Suppressor macrophage (primary cell): ENCODE measurements at places on chromosomes 2 and 18.

GRCh38 chr2:163138947-163139346, 300.4 kb upstream of the KCNH7 start:
- DNase-seq: no peak

GRCh38 chr18:55321265-55322177, 266.5 kb downstream of the TCF4 start:
- DNase-seq: peak; percentile 95

GRCh38 chr2:191597186-191597751, 80.7 kb upstream of the NABP1 start:
- no peak for DNase-seq

DNA sequence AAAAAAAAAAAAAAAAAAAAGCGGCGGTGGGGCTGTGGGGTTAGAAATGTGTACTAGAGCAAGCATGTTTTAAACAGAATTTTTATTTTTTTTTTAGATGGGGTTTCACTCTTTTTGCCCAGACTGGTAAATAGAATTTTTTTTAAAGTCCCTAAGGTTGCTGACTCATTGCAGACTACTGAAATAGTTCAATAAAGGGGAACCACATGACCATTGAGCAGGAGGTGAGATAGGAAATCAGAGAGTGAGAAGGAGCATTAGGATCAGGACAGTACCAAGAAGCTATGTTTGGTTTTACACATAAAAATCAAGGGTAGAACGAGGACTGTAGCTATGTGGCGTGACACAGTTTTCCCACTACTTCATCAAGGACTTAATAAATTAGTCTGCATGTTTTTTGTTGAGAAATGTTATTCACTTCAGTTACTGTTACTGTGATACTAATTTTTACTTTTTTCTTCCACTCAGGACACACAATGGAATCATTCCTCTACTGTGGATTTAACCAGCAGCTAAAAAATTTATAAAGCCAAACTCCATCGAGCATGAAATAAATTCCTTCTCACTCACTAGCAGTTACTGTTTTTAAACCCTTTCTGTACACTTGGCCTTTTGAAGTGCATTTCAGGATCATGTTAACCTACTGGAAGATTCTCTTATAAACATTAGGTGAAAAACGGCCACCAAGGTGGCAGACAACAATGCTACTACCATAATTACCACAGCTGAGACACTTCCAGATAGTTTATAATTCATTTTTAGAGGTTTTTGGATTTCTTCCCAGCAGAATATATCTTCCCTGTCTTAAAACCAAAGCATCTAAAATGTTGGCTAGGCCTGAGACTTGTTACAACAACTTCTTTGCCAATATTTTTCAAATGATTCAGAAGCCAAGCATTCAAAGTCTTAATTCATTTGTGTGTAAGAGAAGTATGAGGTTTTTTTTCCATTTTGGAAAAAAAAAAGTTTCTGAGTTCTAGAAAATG, 33.2 kb downstream of the LAMA1 start:
- DNase-seq: peak; percentile 3

DNA sequence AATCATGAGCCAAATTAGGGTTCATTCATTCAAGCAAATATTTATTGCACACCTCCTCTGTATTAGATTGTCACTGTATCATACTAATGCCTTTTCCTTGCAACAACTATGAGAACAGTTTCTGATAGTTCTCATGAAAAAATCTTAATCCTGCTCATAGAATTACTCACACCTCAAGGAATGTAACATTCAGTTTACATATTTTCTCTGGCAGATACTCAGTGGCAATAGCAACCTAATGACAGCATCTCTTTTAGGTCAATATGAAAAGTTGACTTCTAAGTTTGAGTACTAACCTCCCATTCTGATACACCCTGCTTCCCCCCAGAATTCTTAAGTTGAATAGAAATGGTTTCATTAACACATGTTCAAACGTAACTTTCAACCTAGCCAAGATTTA, 132.0 kb downstream of the VWC2L start:
- no peak for DNase-seq

DNA sequence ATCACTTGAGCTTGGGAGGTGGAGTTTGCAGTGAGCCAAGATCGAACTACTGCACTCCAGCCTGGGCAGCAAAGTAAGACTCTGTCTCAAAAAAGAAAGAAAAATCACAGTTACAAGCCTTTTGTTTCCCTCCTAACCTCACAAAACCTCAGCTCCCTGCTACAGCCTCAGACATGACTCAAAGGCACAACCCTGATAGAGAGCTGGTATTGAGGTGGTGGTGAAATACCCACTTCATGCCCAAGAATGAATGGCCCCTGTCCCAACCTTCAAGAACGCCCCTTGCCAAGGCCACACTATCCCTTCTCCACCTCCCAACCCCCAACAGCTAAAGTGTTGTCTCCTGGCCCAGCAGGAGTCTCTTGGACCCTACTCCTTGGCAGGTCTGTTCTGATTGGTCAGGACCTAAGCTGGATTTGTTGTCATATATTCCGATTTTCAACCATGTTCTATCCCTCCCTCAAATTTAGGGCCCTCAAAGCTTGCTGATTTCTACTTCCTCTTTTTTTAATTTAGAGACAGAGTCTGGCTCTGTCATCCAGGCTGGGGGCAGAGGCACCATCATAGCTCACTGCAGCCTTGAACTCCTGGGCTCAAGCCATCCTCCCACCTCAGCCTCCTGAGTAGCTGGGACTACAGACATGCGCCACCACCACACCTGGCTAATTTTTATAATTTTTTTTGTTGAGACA, 61.9 kb upstream of the BZW1 start:
- DNase-seq: no peak

DNA sequence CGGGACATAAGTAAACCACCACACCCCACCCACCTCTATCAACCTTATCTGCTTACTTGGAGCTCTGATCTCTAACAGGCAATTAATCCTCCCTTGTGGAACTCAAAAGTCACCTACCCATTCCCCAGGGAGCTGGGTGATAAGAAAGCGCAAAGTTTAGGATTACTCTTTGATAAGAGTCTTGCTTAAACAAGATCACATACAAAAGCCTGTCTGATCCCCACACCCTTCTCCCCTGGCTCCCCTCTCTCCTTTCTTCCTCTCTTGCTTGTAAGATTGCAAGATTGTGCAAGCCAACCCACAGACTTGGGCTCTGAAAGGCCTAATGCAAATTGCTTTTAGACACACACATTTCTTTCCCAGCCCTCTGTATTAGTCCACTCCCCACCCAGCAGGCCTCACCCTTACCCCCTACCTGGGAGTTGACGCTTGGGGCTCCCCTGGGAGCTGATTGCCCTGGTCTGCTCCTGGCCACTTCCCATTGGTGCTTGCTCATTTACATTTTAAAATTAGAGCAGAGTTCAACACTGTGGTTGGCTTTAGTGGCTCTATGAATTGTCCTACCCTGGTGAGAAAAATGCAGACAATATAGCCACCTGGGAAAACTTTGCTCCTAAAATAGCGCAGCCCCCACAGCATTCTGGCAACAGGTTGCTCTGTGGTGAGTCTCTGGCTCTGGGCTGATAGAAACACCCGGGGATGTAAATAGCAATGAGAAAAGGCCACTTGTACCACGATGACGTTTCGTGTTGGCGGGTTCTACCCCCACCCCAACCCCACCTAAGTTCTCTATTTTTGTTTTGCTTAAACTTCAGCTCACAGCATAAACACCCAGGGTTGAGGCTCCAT, 92.8 kb upstream of the MSH2 start:
- DNase-seq: peak; percentile 76

DNA sequence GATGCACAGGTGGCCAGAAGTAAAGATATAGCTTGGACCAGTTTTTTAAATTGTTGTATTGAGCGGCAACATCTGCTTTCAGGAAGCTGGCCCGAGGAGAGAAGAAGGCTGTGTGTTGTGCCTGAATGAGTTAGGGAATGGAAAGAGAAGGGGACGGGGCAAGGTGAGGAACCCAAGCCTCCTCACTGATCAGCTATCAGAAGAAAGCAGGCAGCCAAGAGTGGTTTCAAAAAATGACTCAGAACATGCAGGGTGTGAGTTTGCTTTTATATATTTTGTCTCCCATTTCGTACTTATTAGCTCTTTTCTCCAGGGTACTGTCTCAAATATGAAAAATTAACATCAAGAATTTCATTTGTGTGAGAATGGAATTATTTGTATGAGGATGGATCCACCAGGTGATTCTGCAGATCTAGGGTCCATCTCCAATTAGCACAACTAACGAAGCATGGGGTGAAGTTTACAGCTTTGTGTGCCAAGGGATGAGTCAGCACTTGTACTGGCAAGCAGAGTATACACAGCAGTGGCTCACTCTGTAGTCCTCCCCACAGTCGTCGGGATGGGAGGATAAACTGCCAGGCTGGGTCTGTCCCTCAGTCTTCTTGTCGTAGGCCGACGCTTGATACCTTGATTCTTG, 175.7 kb downstream of the PIEZO2 start:
- DNase-seq: no peak

DNA sequence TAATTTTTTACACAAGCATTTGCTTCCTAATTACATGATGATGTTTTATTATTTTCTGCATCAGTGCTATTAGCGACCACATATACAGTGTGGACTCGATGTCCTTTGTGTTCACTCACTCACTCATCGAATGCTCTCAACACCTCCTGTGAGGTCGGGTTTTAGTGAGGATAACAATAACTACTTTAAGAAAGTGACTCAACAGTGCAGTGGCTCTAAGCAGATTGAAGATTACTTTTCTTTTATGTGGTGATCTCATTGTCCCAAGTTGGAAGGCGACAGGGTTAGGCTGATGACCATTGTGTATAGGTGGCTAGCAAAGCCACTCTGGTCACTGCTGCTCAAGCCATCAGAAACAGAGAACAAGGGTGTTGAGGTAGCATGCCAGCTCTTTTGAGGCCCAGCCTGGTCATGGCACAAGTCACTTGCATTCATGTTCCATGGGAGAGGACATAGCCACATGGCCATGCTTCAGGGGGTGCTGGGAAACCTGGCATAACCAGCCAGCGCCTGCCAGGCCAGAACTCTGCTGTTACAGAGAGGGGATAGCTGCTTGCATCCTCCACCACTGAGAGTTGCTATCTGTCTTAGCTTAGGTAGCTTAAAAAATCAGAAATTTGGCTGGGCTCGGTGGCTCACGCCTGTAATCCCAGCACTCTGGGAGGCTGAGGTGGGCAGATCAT, 60.4 kb downstream of the PDCL3 start:
- no peak for DNase-seq

GRCh38 chr2:240785424-240786335, 34.3 kb downstream of the KIF1A start:
- DNase-seq: no peak

- DNase-seq: no peak
Measured at GRCh38 chr2:212953170-212953920, 198.1 kb downstream of the IKZF2 start.

DNA sequence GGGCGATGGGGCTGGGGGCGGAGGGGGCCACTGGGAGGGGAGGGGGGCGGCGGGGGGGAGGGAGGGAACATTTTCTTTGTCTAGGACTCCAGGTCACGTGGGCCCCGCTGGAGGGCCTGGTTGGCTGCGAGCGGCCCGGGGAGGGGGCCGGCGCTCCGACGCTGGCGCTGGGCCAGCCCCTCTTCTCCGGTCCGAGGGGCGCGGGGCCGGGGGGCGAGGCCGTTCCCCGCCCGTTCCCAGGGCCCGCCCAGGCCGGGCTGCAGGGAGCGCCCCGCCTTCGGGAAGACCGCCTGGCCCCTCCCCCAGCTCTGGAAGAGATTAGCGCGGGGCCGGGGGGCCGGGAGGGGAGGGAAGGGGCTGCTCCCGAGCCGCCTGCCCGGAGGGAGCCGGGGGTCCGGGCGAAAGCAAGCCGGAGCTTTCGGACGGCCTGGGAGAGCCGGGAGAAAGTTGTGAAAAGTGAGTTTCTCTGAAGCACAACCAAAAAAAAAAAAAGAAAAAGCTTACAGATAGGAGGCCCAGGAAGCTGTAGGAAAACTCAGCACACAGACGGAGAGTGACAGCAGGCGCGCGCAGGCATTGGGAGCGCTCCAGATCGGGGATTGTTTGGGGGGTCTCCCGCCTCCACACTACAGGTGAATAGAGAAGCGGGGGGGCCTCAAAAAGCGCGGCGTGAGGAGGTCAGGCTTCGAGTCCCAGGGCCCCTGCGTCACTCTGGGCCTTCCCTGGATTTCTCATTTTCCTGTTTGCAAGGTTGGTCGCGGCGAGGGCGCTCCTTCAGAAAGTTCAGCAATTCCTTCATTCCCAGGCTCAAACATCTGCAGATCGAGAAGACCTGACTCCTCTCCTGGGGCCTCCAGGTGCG, 84.1 kb upstream of the POMC start:
- DNase-seq: peak; percentile 27

DNA sequence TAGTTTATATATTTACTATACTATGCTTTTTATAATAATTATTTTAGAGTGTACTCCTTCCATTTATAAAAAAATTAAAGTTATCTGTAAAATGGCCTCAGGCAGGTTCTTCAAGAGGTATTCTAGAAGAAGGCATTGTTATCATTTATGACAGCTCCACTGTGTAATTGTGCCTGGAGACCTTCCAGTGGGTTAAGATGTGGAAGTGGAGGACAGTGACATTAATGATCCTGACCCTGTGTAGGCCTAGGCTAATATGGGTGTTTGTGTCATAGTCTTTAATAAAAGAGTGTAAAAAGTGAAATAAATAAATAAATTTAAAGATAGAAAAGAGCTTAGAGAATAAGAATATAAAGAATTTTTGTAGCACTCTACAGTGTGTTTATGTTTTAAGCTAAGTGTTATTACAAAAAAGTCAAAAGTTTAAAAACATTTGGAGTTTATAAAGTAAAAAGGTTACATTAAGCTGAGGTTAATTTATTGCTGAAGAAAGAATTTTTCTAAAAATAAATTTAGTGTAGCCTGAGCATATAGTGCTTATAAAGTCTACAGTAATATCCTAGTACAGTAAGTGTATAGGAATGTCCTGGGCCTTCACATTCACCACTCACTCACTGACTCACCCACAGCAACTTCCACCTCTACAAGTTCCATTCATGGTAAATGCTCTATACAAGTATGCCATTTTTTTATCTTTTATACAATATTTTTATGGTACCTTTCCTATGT, 190.0 kb upstream of the SESTD1 start:
- no peak for DNase-seq

DNA sequence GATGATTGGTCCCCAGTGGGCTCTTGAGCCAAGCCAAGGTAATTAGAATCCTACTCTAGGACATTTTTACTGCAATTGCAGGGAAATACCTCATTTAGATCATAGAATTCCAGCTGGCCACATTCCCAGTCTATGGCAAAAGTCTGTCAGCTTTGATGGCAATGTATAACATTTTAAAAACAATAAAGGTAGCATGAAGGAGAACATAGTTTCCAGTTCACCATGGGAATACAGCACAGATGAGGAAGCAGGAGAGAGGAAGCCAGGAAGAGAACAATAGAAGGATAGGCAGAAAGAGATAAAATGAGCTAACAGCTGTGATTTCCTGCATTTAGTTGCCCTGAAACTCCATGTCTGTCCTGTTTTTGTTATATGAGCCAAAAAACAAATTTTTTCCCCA, 897.3 kb upstream of the DDX18 start:
- no peak for DNase-seq

- DNase-seq: no peak
Measured at GRCh38 chr2:145827235-145827634, 1307.3 kb upstream of the ZEB2 start.

DNA sequence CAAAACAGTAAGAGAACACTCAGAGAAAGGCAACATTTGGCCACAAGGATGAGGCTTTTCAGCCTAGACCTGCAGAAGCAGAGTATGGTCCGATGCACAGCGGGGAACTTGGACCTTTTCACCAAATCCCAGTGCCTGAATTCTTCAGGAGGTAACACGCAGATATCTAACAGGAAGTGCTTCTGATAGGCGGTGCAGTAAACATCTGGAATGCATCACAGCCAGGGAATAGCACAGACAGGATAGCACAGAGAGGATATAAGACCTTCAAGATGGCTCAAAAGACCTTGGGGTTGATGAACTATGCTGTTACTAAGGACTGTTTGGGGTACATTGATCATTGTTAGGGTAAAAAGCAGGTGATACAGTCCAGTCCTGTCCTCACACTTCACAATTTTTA, 1.7 kb downstream of the TMEM127 start:
- no peak for DNase-seq
